ENCODE measurements at places on chromosomes 1 and 21.

DNA sequence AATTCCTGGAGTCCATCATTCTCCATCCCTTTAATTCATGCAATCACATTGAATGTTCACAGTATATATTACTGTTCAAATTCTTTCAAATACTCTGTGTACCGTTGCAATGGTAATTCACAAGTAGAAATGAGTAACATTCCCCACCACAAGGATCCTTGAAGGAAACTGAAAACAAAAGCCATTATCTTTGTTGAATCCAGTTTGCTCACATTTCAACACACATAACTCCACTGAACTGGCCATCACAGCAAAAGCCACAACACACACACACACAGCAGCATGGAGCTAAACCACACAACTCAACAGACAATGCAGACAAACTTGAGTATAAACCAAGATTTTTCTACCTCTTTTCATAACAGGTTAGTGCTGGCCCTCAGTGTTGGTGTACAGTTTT lies 188.3 kb upstream of the GREM2 start:
- no peak for DNase-seq

DNA sequence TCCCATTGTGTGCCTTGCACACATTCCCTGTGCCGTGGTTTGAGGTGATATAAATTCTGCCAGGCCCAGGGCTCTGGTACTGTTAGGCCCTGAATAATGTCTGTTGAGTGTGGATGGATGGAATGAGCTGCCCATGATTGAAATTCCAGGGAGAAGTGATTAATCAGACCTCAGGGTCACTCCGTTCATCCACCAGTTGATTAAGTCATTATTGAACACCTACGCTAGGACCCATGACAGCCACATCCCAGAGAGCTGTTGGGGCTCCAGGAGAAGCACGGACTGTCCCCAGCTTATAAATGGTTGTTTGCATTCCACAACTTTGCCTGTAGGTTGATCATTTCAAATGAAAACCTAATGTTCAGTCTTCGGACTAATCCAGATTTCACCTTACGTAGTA lies 98.4 kb downstream of the CNIH3 start:
- DNase-seq, result no peak

DNA sequence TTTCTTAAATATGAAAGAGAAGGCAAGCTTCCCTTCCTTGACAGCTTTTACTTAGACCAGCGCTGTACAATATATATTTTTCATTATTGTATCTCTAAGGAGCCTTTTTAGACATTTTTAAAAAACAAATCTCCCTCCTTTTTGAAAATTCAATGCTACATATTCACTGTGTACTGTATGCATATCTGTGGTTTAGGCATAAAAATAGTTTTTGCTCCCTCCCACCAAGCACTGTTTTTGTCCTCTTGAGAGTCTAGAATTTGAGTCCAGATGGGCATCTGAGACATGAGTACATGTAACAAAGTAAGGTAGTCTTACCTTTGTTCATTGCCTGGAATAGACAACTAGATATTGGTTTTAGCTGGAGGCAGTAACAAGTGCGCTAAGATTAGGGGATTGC lies 488.5 kb upstream of the RUNX1 start:
- no peak for DNase-seq

DNA sequence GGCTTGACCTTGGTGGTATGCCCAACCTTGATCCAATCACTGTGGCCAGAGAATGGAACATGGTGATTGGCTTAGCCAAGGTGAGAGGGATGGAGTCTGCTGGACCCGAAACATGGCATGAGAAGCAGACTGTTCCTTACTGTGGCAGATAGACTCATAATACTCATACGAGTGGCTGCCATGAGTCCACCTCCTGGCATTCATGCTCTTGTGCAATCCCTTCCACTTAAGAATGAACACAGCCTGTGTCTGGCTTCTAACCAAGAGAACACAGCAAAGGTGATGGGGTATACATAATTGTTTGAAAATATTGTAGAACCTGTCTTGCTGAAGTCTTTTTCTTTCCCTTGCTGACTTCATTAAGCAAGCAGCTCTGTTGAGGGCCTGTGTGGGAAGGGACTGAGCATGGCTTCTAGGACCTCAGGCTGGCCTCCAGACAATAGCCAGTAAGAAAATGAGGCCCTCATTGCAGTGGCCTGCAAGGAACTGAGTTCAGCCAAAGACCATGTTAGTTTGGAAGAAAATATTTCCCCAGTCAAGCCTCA lies 85.9 kb downstream of the ZNF281 start:
- no peak for DNase-seq

DNA sequence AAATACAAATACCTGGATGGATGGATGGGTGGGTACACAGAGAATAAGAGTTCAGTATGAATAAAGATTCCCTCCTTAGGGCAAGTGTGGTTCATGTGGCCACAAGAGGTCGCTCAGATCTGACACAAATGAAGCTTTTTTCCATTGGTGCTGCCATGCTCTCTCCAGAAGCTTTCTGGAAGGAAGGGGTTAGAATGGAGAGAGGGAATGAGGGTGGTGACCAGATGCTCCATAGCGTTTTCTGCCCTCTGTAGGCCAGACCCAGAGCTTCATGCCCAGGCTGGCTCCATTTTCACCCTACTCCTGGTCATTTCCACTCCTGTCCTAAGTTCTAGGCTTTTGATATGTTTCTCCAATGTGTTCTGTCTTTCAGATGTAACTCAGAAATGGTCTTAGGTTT lies 3.3 kb upstream of the FCRL6 start:
- DNase-seq, result peak; percentile 63

DNA sequence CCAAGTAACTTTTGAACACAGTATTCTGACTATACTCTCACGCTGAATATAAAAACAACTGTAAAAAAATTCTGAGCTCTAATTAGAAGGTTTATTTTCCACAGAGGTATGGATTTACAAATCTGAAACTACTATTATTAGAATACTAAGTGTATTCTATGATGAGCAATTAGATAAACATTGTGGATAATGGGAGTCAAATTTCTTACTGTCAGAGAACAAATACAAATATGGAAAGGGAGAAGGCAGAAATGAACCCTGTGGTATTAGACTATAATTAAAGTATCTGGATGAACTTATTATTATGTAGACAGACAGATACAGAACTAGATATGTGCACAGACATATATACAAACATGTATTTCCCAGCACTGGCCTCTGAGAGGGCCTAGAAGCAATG lies 22.6 kb downstream of the ALDH9A1 start:
- DNase-seq, result no peak

DNA sequence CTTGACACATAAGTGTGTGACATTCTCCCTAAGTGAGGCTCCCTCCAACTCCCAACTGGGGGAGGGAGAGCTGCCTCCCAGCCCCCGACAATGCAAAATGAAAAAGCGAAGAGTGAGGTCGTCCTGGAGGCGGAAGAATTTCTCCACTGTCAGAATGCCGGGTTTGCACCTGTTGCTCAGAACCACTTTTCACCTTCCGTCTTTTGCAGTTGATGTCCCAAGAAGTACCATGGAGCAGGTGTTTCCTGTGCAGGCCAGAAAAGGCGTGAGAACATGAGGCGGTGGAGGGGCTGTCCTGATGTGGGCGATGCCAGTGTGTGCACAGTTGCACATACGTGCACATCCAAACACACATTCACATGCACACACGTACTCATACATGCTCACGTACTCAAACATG lies 158.6 kb upstream of the AJAP1 start:
- no peak for DNase-seq

- no peak for DNase-seq
Observed at GRCh38 chr1:202037706-202038296, 27.4 kb downstream of the ELF3 start.

DNA sequence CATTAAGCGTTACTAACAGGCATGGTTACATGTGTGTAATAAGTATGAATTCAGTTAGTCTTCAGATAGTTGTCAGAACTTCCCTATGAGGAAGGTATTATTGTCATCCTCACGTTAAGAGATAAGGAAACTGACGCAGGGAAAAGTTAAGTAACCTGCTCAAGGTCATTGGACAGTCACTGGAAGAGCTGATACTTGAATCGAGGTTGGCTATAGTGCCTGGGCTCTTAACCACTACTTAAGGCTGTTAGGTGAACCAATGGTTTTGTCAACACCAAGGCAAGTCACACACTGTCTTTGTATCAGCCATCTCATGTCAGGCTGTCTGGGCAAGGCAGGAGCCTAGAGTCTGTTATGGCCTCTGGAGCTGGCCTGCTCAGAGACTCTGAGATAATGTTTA lies 16.2 kb downstream of the MFSD2A start:
- DNase-seq, result no peak

GRCh38 chr1:230696722-230697437 lies 17.0 kb downstream of the AGT start:
- no peak for DNase-seq

DNA sequence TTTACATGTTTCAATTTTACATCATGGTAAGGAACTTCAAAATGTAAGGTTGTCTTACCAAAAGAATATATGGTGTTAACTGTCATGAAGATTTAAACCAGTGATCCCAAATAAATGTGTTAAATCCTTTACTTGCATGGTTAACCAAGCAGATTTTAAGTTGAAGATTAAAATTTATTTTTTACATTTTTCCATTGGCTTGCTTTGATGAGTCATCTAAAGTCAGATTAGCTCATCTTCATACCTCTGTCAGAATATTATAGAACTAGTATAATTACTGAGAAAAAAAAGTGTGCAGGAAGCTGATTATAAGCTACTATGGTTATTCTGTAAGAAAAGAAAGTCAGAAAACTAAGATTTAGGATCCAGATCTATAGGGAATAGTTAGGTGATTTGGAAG lies 95.3 kb upstream of the DPH5 start:
- DNase-seq, result no peak

- DNase-seq, result no peak
Observed at GRCh38 chr21:33030633-33031032, 4.9 kb downstream of the OLIG2 start.

- no peak for DNase-seq
Observed at GRCh38 chr21:37032877-37033471, 26.5 kb downstream of the RIPPLY3 start.

DNA sequence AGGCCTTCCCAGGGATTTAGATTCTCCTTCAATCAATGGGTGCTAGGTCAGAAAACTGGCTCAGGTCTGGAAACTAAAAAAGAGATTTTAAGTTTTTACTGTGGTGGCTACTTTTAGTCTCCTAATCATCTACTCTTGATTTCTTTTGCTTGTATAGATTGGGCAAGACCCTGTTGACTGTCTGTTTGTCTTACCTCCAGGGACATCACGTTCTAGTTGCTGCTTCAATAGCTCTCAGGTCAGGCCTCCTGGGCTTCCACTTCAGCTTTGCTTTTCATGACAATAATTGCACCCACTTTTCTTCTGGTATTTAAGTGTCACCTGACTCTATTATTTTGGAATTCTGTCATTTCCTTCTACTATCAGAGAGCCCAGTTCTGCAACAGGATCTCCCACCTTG lies 28.5 kb upstream of the CREG1 start:
- no peak for DNase-seq

DNA sequence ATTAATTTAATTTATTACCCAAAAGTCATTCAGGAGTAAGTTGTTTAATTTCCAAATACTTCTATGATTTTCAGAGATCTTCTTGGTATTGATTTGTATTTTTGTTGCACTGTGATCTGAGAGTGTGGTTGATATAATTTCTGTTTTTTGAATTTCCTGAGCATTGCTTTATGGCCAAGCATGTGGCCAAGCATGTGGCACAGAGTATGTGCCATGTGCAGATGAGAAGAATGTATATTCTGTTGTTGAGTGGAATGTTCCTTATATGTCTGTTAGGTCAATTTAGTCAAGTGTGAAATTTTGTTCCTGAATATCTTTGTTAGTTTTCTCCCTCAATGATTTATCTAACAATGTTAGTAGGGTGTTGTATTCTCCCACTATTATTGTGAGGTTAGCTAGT lies 25.3 kb upstream of the IFI16 start:
- no peak for DNase-seq

DNA sequence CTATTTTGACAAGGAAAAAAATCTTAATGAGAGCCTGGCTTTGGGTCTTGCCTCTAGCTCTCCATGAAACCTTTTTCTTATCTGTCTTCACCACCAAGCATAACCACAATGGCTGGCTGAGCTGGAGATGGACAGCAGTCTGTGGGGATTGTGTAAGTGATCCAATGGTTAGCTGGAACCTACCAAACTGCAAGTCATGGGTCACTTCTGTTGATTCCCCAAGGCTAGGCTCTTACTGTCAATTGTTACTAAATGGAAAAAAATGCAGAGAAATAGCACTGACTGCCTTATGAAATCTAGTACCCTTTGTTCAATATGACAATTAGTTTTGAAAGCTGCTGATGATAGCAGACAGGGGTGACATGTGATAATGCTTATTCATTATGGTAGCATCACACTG lies 359.0 kb downstream of the ST6GALNAC3 start:
- no peak for DNase-seq

Data from CD4-positive, alpha-beta T cell treated with Interleukin-12 subunit alpha and Interleukin-12 subunit beta, for 1 hour (primary cell).